ENCODE measurements at places on chromosomes 1 and 21.

DNA sequence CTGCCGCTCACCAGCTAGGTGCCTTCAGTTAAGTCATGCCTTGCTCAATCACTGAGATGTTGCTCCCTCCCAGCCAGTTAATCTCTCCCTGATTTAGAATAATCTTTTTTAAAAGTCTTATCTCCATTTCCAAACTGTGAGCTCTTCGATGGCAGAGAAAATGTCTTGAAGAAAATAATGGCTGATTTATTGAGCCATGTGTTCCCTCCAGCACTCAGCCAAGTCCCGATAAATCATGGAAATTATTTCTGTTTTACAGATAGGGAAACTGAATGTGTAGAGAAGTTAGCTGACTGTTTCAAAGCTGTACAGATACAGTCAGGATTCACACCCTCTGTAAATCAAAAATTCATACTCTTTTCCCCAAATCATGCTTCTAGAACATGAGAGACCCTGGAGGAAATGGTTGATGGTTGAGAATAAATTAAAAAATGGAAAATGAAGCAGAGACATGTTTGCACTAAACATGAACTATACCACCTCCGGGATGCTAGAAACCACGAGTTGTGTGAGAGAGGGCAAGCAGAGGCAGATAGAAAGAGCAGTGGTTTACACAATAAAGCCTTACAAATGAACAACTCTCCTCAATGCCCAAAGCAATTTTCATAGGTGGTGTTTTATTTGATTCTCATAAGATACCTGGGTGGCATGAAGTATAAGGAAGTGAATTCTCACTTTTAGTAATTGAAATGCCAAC lies 376.4 kb downstream of the PLPP3 start:
- DNase-seq = no peak

DNA sequence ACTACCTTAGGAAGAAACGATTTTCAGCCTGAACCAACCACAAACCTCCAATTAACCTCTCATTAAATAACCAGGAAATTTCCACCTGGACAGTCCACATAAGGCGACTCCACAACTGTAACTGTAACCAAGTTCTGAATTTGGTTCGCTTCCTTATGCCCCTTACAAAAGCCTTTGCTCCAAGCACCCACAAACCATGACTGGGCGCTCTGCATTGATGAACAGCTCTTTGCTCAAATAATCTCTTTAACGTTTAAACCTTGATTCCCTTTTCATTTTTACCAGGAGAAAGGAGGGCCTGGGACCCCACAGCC lies 38.2 kb upstream of the ZNF124 start:
- DNase-seq = no peak

DNA sequence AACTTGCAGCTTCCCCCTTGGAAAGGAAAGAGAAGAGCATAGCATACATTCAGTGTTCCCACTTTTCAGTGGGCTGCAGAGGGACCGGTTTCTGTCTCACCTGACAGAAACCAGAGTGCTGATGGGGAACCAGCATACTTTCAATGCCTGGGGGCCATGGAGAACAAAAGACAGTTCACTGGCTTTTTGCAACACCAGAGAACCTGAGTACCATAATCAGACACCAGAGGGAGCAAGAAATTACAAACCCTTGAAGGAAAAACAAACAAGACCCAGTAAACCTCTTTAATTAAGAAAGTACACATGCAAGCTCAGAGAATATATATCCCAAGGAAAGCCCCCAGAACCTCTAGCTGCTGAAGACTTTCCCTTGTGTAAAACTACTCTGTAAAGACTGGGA lies 51.1 kb downstream of the CSMD2 start:
- DNase-seq = no peak

GRCh38 chr21:41777951-41778815 lies 11.3 kb upstream of the RIPK4 start:
- DNase-seq = no peak

GRCh38 chr1:4662168-4662567 lies 7.8 kb downstream of the AJAP1 start:
- no peak for DNase-seq

GRCh38 chr1:175034775-175035174 lies 11.6 kb upstream of the MRPS14 start:
- DNase-seq = no peak

DNA sequence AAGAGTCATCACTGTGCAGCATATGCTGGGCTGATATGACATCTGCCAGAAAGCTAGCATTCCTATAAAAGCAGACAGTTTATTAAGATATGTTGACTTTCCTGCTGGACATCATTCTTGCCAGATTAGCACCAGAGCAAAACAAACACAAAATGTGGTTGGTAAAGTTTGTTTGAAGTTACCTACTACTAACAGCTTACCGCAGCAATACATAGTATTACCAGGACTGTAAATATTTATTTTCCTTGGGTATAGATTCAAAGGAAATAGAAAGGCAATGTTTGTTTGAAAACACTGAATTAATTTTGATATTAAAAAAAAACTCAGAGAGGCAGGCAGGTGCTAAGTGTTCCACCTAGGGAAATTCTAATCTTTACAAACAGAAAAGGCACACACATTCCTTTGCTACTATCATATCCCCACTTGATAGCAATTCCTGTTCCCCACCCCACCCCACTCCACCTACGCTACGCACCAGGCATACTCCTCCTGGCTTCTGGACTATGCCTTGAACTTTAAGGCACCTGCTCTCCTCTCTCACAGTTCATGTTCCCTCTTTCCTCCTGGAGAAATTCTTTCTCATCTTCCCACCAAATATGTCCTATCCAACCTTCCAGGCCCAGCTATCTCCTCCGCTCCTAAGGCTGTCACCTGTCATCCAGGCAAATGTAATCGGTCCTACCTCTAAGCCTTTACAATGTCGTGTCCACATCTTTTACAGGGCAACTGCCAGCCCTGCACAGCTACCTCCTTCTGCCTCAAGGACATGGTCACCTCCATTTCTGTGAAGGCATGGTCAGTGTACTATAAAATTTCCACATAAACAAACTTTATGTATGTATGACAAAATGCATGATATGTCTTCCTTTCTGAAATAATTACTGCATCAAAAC lies 34.7 kb downstream of the PTPN14 start:
- DNase-seq = no peak

GRCh38 chr1:12593621-12594066 lies 24.4 kb downstream of the DHRS3 start:
- DNase-seq = no peak

GRCh38 chr1:229597877-229598276 lies 28.0 kb downstream of the TAF5L start:
- DNase-seq = no peak

GRCh38 chr1:174812016-174812415 lies 187.7 kb upstream of the CACYBP start:
- DNase-seq = no peak

- DNase-seq = no peak
Observed at GRCh38 chr21:37402251-37402867, 35.8 kb downstream of the DYRK1A start.

DNA sequence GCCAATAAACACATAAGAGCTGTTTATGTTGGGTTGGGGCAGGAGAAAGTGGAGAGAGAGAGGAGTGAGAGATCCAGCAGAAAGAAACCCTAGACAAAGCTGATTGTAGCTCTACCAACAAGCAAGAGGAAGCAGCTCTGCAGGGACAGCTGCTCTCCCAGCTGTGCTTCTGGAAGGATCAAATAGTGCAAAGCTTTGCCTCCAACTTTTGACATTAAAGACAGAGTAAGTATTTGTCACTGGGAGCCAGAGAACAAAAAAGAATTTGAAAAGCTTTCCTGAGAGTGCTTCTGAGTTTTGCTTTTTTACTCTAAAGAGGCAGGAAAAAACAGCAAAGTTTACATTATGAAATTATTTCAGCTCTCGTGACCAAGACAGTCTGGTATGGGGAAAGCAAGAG lies 28.5 kb upstream of the C1orf198 start:
- no peak for DNase-seq

DNA sequence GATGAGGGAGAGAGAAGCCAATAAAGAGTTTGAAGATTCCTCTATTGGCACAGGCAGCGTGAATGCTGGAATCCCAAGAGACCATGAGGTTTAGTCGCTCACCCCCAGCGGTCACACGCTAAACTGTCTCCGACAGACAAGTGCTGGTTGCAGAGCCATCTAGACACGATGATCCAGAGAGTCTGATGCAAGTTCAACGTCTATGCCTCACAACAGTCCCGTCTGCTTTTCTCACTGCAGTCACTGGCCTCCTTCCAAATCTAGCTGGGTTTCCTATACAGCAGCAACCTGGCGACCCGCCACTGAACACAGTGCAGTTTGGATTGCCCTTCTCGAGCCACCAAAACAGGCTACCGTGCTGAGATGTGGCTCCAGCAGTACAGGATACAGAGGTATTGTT lies 98.6 kb upstream of the KRTAP19-8 start:
- DNase-seq = no peak

DNA sequence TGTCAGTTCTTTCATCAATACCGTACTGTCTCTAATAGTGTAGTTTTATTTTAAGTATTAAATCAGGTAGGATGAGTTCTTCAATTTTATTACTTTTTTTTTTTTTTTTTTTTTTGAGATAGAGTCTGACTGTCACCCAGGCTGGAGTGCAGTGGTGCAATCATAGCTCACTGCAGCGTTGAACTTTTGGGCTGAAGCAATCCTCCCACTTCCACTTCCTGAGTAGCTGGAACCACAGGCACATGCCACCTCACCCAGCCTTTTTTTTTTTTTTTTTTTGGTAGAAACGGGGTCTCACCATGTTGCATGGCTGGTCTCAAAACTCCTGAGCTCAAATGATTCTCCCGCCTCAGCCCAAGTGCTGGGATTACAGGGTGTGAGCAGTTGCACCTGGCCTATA lies 44.3 kb downstream of the INAVA start:
- no peak for DNase-seq

DNA sequence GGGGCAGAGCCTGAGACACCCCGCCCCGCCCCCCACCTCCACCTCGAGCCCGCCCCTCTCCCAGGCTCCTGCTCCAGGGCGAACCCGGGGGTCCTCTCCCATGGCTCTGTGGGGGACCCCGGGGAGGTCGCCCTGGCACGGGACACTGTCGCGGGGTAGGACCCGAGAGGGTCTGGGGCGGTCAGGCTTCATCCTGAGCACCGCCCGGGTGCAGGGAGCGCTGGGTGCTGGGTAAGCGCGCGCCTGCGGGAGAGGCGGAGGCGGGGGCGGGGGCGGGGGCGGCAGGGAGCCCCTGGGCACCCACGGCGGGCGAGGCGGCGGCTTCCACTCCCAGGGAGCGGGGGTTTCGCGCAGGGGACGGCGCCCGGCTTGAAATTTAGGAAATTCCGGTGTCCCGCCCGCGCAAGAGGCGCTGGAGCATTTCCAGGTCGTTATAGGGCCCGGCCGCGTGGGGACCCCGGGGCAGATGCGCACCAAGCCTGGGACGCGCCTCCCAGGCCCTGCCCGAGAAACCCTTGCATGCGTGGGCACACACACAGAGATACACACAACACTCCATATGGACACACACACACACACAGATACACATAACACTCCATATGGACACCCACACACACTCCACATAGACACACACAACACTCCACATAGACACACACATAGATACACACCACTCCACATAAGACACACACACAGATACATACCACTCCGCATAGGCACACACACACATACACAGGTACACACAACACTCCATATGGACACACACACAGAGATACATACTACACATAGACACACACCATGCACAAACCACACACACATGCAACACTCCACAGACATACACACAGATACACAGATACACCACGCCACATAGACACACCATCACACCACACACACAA lies 48.7 kb upstream of the SLC19A1 start:
- DNase-seq = peak; percentile 42

DNA sequence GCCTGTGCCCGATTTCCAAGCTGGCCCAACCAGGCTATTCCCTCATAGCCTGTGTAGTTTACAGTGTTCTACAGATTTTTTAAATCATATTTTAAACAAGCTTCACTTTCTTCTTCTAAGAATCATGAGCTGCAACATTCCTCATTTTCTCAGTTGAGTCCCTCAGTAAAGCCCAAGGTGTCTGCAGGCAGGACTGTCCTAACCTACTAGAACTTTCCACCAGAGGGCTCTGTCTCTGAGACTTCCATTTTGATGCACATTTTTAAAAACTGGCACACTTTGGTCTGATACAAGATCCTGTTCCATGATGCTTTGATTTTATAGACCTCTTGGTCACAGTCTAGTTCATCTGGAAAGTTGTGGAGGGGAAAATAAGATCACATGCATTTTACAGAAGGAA lies 21.6 kb upstream of the SLAMF6 start:
- DNase-seq = no peak

GRCh38 chr1:55347866-55348265 lies 132.7 kb upstream of the USP24 start:
- DNase-seq = no peak

GRCh38 chr1:111563619-111564018 lies 56.0 kb upstream of the RAP1A start:
- DNase-seq = no peak

Measured in T-helper 17 cell (primary cell).